ENCODE measurements at places on chromosomes 11 and 22. TPM values are rescaled to one million over a fixed set of nuclear protein-coding genes. Genes with fewer than 3 reads are reported as not detected.

DNA sequence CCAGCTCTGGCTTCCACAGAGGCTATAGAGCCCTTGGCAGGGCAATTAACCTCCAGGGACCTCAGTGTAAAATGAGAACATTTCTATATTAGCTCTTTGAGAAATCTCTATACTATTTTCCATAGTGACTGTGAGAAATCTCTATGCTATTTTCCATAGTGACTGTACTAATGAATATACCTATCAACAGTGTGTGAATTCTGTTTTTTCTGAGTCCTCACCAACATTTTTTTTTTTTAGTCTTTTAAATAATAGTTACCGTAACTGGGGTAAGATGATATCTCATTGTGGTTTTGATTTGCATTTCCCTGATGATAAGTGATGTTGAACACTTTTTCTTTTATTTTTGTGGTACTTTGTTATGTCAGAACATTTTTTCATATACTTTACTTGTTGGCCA lies 7.0 kb upstream of the MTNR1B start:
- no peak for DNase-seq

GRCh38 chr11:25794804-25795203 lies 537.1 kb upstream of the ANO3 start:
- DNase-seq, result no peak

Gene SLC43A1
- total RNA-seq, result not detected

DNA sequence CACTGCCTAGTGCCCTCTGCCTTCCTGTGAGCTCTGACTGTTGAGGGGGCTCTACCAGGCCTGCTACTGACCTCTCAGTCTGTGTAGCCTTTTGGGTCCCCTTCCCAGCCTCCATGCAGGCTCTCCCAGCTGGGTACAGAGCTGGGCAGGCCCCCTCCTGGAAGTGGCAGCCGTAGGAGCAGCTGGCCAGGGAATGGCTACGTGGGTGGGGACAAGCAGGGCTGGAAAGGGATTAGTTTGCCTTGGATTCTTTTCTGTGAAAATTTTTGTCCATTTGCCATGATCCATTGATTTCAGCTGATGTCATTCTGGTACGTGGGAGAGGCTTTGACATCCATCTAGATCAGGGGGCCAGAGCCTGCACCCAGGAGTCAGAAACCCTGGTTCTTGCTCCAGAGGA lies 23.9 kb upstream of the NECTIN1 start:
- no peak for DNase-seq

Gene TNNT3
- not detected for total RNA-seq

- DNase-seq, result no peak
These were observed 259.4 kb downstream of the GRM5 start for GRCh38 chr11:88806410-88806809.

- no peak for DNase-seq
These were observed 41.3 kb downstream of the NEU3 start for GRCh38 chr11:75029836-75030631.

DNA sequence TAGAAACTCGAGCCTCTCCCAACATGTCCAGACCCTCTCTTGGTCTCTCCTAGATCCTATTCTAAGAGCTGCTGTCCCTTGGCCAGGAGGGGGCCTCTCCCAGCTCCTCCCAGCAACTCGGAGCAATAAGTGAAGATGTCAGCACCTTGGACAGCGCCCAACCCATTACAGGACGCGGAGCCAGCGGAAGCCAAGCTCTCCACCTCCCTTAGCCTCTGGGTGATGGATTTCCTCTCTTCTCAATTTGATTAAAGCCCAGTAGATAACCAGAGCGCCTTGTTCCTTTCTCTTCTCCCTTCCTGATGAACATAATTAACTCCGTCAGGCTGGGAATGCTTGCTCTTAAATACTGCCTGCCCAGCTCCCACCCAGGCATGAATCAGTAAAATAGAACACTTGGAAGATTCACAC lies 26.2 kb upstream of the TPBGL start:
- peak; percentile 67 for DNase-seq

Gene MN1
- total RNA-seq, result 3.1 TPM

DNA sequence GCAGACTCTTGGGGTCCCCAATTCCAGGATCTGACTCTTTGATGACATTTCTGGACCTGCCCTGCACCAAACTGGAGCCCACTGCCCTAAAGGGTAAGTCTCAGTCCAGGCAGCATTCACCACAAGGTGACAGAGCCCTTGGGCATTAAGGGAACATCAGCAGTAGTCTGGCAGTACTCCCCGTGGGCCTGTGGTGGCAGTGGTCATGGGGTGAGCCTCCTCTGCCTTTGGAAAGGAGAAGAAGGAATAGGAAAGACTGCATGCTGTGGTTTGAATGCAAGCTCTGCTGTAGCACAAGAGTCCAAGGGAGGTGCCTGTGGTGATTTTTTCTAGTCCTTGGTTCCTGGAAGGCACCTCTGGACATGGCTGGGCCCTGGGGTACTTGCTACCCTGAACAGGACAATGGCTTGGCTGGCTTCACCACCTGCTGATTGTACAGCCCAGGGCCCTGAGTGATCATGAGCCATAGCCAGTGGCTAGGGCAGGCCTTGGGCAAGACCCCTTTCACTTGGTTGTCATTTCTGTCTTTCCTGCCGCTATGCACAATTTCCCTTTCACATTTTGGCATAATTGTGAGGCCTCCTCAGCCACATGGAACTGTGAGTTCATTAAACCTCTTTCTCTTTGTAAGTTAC lies 160.7 kb upstream of the GRIA4 start:
- DNase-seq, result no peak

Gene SCO2
- total RNA-seq, result not detected

GRCh38 chr11:10273738-10274137 lies 20.3 kb downstream of the SBF2 start:
- no peak for DNase-seq

GRCh38 chr11:63892228-63892627 lies 24.7 kb downstream of the RCOR2 start:
- no peak for DNase-seq

Gene POU2AF2
- total RNA-seq, result not detected

Gene PLET1
- not detected for total RNA-seq

Gene FOLR2
- total RNA-seq, result not detected

- no peak for DNase-seq
These were observed 105.0 kb downstream of the FAT3 start for GRCh38 chr11:92329646-92330045.

Gene NAV2
- total RNA-seq, result 6.9 TPM

DNA sequence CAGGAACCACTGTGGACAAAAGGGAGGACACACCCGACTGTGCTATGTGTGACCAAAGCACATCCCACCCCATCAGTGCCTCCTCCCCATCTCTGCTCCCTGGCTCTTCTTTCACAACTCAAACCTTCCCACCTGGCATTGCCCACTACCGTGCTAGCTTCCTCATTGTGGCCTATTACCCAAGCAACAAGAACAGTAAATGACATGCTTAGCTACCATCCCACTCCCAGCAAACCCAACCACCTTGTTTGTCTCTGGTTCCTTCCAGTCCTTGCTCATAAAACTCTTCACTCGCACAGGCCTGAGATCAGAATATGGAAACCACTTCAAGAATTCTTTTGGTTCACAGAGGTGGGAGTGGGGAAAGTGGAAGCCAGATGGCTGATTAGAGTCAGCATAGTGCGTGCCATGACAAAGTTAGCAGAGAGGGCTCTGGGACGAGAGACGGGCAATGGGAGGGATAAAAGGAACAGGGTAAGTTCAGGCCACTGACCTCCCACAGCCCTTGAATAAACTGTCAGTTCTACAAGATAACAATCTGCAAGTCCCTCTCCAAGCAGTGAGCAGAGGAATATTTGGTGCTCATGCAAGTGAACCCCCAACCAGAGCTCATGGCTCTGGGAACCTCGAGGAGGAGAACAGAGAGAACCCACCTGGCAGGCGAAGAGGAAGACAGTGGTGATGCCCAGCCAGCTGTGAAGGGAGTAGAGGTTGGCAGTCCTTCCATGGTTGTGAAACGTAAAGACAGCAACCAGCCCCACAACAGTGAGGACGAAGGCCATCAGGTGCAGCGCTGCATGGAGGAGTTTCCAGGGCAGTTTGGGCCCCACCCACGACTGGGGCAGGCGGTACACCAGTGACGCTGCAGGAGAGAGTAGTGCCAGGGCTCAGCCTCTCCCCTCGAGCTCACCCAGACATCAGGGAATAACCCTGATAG lies 8.3 kb downstream of the CYB561A3 start:
- no peak for DNase-seq

DNA sequence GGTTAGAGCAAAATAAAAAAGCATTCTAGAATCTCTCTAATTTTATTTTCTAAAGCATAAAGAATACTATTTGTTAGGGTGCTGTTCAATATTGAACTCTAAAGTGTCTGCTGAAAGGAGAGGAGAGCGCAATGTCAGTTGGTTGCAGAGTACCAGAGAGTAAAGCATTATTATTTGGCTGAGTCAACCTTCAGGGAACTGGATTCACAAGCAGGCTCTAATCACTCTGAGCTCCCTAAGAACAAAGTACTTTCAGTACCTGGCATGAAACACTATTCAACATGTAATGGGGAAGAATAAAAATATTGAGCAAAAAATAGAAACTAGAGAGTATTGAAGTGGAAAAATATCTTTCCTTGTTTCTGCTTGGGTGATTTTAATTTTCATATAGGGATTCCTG lies 961.0 kb upstream of the CCDC90B start:
- DNase-seq, result no peak

- DNase-seq, result no peak
These were observed 335 bp downstream of the ZNF408 start for GRCh38 chr11:46701078-46701654.

- no peak for DNase-seq
These were observed 103.1 kb downstream of the PTPRJ start for GRCh38 chr11:48083421-48083820.

Gene FAM227A
- 2.3 TPM for total RNA-seq

DNA sequence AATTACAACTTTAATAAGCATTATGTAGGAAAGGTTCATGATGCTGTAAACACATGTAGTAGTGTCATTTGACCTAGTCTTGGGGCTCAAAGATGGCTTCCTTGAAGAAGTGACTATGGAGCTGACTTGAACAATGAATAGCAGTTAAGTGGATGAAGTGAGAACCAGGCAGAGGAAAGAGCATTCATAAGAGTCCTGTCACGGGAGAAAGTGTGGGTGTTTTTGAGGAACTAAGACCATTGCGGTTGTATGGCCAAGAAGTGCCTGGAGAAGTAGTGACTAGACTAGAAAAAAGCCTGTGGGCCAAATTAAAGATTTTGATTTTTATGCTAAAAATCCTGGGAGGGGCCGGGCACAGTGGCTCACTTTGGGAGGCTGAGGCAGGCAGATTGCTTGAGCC lies 7.2 kb upstream of the IL18BP start:
- DNase-seq, result no peak

DNA sequence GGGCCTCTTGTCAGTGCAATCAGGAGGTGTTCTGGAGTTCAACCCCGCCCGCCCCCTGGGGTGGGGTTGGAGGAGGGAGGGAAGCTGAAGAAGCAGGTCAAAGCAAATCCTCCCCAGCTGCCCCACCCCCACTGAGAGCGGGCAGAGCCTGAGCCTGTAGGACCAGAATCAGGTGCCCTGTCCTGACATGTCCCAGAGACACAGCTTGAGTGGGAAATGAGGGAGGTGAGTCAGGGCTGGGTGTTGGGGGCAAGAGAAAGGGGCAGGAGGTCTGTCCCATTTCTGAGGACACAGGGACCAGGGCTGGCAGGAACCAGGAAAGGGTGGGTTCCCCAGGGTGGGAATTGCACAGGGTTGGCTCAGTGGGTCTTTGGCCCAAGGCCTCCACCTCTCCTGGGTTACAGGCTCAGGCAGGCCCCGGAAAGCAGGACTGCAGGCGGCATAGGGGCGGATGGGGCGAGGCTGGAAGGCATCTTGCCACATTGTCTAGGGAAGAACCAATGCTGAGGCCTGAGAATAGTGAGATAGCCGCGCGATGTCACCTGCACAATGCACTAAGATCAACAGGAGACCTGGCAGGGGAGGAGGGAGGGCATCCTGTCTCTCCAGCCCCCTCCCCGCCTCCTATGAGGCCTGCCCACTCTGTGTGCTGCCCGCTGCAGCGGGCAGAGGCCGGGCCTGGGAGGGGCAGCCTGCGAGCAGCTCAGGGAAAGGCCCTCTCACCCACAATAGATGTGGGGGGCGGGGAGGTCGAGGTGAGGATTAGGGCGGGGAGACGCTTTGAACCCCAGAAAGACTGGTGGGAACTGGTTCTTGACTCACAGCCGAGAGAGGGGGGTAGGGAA lies 32.4 kb downstream of the NECTIN1 start:
- DNase-seq, result no peak

DNA sequence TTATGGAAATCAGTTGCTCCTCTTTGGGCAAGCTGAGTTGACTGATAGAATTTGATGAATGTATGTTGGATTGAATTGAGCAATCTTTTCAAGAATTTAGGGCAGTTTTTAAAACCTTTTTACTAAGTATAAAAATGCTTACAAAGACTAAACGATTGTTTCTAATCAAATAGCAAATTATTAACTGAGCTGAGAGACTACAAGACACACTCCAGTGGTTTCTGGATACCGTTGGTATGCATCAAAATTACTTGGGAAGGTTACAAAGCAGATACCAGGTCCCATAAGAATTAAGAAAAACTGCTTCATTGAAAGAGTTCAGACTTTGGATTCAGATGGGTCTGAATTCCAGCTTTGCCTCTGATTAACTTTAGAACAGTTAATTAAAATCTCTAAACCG lies 721.4 kb downstream of the FAM181B start:
- DNase-seq, result peak; percentile 28

Gene BBOX1
- total RNA-seq, result not detected

Gene KIRREL3
- total RNA-seq, result 6.4 TPM

DNA sequence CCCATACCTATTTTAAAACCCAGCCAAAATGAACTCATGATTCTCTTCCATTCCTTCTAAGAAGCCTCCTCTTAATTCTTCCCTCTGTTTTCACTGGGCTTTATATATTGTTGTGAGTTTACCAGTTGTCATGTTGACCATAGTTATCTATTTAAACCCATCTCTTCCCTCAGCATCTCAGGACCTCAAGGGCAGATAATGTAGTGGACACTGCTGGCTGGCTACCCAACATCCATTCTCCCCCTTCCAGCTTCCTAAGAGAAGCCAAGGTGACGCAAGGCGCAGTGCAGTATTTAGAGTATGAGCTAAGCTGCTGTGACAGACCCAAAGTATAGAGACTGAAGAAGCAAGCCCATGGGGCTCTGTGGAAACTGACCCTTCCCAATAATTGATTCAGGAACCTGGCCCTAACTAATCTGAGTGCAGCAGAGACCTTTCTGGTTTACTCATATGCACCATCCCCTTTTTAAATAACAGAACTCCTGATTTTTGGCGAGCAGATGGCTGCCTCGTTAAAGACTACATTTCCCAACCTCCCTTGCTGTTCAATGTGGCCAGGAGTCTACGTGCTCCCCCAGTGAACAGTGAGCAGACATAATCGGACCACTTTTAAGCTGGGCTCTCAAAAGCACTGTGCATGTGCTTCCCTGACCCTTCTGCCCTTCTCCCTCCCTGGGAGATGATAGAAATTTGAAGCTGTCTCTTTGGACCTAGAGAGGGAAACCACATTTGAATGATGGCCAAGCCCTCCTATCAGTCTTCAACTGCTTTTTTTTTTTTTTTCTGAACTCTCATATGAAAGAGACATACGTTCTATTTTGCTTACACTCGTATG lies 28.1 kb upstream of the CREB3L1 start:
- no peak for DNase-seq

DNA sequence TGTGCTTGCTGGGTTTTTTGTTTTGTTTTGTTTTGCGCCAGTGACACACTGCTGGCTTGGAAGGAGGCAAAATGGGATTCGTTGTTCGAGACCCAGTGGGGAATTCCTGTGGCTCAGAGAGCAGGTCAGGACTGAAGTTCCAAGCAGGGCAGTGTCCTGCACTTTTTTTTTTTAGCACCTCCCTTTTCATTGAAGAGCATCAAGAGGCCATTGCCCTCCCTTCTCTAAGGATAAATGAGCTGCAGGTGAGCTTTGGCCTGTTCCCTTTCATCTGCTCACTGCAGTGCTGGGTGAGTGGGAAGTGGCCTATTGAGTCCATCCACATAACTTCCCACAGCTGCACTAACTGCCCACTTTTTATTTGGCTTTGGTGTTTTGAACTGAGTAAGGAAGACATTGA lies 87.8 kb downstream of the ARHGAP42 start:
- peak; percentile 95 for DNase-seq

Data from Caki2 (cell line).